ENCODE measurements at places on chromosomes 11 and 22.

GRCh38 chr11:132099692-132100091, 729.3 kb downstream of the NTM start:
- no peak for DNase-seq

GRCh38 chr11:69203901-69204245, 48.1 kb downstream of the SMIM38 start:
- DNase-seq, result no peak

DNA sequence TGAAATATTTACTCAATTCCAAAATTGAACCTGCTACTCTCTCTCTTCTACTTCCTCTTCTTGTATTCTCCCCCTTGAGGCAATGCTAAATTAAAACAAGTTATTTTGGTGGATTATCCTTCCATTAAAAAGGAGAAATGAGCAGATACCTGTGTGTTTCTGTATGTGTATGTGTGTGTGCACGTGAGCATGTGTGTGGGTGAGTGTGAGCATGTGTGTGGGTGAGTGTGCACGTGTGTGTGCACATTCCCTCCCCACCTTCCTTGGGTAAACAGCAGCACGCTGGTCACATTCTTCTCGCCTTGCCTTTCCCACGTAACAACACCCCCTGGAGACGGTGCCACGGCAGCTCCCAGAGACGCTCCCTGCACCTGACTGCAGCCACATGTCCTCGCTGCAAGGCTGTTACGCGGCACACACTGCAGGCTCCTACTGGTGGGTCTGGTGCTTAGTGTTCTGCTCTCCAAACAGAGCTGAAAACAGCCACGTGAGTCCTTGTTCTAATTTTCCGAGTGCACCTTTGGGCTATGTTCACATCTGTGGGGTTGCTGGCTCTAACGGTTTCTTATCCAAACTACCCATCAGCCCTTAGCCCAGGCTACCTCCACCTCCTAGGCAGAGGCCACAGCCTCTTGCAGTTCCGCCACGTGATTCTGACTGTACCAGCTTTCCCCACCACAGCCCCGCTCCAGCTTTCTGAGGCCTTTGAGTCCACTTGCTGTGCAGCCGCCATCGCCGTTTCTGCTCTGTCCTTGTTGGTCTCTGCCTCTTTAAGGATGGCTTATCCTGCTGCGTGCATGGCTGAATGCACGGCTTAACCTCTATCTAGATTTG, 123.4 kb downstream of the CTTN start:
- DNase-seq, result no peak

DNA sequence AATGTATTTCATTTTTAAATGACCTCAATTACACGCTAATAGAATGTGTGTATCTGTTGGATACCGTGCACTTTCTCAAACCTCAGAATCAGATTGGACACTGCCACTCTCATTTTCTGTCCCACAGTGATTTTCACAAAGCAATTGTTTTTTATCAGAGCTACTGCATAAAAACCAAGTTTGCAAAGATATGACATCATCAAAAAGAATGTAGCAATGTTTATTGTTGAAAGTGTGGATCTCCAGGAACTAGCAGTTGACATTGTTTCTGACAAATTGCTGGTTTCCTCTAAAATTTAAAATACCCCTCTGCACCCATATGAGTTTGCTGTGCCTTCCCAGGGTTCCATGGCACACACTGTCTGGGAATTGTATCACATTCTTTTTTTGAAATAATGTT, 362.7 kb upstream of the DDI1 start:
- no peak for DNase-seq

DNA sequence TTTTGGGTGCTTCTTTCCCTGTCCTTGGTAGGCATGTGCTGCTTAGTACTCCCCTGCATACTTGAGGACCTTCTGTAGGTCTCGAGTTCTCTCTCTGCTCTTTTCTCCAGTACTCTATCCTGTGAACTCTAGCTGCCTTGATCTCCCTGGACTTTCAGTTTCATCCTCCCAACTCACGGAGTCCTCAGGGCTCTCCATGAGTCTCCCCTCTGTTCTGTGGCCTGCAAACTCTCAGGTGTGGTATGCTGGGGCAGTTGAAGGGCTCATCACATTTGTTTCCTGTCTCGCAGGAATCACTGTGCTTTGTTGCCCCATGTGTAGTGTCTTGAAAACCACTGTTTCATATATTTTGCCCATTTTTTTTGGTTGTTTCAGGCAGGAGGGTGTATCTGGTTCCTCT, 3.3 kb upstream of the PACS1 start:
- DNase-seq, result no peak

DNA sequence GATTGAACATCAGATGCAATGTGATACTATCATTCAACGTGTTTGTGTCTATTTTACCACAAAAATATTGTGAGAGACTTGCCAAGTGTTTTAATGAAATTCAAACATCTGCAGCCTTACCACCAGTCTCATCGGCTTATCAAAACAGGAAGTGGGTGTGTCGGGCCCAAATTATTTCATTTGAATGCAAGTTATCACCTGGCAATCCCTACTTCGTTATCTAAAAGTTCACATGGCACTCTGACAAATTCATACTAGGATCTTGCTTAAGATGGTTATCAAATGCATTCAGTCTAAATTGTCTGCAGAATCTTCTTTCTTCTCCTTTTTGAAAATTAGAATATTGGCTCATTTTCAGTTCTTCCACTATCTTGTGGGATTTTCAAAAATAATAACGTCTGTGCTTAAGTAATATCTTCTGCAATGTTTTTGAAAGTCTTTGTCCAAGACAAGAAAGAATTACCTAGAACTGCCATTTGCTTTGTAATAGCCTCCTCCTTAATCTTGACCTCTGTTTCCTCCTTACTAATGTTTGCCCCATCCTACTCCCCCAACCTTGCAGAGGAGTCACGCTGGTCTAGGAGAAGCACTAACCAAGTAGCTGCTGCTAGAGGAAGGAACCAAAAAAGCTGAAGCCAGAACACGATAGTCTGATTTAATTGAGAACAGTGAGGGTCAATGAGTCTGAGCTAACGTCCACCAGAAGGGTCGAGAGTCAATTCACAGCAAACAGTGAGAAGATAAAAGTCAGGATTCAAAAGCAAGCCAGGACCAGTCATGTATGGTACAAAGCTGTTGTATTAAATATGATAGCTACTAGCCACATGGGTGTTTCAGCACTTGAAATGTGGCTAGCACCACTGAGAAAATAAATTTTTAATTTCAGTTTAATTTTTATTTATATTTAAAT, 10.2 kb upstream of the BIRC3 start:
- no peak for DNase-seq

DNA sequence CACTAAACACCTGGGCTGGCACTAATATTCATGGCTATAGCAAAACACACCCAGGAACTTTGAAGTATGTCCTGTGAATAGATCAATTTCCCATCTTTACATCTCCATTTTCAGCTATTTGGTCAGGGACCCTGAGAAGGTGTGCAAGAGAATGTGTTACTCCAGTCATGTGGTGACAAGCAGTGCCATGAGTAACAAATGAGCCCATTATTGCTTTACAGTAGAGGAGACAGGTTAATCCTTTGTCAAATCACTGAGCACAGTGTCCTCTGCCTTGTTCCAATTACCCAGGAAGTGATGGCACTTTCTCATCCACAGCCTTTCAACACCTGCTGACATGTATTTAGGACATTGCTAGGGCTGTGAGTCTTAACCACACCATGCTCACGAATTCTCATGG, 664.8 kb upstream of the API5 start:
- DNase-seq, result no peak

GRCh38 chr11:34680206-34680605, 59.3 kb downstream of the EHF start:
- no peak for DNase-seq

- no peak for DNase-seq
These were observed 109.8 kb downstream of the BCR start for GRCh38 chr22:23289851-23290724.

DNA sequence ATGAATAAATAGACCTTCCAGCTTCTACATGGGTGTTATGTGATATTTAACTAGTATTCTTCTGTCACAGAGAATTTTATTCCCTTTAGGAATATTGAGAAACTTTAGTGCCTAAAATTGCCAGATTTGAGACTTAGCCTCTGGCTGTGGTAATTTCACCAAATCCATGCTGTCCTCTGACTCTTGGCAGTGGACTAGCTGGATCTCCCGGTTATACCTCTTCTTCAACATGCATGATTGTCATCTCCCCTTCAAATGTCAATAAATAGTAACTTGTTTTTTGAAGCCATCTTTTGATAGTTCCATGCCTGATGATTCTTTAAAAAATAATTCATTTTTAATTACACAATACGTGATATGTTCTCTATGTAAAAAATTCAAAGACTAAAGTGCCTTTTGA, 8.4 kb downstream of the AQP11 start:
- no peak for DNase-seq

- DNase-seq, result no peak
These were observed 10.5 kb upstream of the MCHR1 start for GRCh38 chr22:40668611-40669411.

- DNase-seq, result no peak
These were observed 7.2 kb downstream of the CHKA start for GRCh38 chr11:68113986-68114385.

DNA sequence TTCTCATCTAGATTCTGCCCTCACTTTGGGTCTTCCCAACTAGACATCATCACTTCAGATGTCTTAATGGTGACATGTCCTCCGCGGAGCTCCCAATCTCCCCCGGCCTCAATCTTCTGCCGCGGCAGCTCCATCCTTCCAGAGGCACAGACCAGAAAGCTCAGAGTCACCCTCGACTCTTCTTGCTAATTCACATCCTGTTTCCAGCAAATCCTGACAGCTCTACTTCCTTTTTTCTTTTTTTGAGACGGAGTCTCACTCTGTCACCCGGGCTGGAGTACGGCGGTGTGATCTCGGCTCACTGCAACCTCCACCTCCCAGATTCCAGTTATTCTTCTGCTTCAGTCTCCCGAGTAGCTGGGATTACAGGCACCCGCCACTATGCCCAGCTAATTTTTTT, 54.5 kb downstream of the CACNG2 start:
- DNase-seq, result no peak

GRCh38 chr11:8759634-8760033, 77.0 kb downstream of the RPL27A start:
- DNase-seq, result no peak

DNA sequence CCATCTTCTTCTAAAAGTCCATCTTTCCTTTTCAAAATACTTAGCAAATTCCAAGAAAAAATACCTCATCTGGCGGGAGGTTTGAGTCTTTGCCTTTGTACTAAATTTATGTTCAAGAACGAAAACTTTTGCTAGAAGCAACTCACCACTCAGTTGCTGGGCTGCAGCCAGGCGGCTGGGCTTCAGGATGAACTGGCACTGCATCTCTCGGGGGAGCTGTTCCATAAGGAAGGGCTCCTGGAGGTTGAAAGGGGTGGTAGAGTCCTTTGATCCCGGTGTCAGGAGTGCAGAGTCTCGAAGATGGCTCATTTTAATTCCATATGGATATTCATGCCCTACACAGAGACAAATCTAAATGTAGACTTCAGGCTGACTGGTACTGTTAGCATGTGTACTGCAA, 105.8 kb downstream of the ARHGAP20 start:
- no peak for DNase-seq

DNA sequence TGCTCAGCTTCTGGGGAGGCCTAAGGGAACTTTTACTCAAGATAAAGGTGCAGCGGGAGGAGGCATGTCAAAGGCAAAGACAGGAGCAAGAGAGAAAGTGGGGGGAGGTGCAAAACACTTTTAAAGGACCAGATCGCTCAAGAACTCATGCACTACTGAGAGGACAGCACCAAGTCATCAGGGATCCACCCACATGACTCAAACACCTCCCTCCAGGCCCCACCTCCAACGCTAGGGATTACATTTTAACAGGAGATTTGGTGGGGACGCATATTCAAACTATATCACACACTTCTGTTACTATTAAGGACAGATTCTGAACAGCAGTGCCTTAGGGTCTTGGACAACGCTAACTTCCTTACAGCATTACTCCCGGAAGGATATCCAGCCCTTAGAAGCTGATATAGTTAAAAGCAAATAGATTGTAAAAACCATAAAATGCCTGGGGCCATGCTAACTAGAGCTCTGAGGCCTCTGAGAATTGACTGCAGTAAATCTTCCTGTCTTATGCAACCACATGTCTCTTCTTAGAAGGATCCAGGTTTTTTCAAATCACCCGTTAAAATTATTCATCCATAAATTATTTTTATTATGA, 16.7 kb upstream of the ZC3H12C start:
- DNase-seq, result no peak

DNA sequence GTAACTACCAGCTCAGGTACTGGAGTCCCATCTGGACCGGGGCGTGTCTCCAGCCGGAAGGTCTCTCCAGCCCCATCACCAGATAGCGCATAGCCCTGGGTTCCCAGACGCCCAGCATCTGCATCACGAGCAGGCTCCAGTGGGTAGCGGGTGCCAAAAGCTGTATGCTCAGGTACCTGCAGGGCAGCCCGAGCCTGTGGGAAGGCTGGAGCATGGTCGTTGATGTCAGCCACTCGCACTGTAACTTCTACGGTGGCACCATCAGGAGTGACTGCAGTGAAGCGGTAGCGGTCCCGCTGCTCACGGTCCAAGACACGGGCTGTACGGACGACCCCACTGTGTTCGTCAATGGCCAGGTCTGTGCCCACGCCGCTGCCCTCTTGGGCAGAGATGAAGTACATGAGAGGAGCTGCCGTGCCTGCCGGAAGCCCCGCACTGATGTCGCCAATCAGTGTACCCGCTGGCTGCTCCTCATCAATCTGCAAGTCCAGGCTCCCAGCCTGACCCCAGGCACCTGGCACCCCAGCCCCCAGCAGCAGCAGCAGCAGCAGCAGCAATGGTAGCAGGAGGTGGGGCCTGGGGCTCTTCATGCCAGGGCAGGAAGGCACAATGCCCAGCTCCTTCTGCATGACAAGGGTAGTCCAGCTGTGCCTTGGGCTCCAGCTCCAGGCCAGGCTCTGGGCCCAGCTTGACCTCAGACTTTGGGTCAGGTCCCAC, 14.5 kb downstream of the DCHS1 start:
- no peak for DNase-seq

- DNase-seq, result no peak
These were observed 17.0 kb downstream of the P2RY6 start for GRCh38 chr11:73288873-73289707.

GRCh38 chr22:47807506-47807905, 1045.1 kb downstream of the TBC1D22A start:
- DNase-seq, result no peak

DNA sequence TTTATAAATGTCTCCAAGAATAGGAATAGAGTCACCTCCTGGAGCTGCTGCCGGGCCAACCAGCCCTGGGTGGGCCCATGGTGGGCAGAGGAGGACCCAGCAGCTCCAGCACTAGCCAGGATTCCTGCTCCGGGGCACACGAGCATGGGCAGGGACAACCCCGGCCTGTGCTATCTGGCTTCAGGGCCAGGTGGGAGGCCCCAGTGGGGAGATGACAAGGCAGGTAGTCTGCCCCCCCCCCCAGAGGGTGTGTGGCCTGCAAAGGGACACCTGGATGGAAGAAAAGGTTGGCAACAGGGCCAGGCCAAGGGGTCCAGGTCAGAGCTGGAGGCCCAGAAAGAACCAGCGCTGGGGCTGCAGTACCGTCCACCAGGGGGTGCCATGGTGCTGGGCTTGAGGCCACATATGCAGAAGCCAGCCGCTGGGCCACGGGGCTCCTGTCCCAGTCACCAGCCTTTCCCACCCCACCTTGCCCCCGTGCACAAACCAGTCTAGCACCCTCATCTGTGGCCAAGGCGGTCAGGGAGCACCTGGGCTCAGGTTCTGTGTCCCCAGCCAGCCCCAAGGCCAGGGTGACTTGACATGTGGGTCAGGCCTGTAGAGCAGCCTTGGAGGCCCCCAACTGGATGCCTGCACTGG, 3.4 kb downstream of the TSPAN32 start:
- DNase-seq, result no peak

GRCh38 chr11:106101819-106102218, 24.4 kb downstream of the AASDHPPT start:
- DNase-seq, result no peak

GRCh38 chr22:41043722-41044121, 48.7 kb upstream of the EP300 start:
- DNase-seq, result no peak

Measured in right renal cortex interstitium (tissue), 3 donors.